ENCODE measurements at places on chromosomes 13 and 19.

DNA sequence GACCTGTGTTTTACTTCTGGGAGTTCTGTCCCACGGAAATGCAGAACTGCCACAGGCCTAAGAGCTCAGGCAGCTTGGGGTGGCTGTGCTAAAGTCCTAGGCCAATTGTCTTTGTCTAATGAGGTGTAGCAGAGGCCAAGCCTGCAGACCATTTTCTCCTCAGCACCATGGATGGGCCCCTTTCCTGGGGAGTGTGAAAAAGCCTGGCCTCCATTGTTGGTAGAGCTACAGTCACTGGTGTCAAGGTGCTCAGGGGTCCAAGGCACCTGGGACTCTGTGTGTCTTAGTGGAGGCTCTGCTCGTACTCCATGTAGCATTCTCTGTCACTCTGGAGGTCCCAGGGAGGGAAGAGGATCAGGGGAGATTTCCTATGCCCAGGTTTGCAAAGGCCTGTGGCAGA, 329.6 kb downstream of the SLITRK5 start:
- no peak for DNase-seq

DNA sequence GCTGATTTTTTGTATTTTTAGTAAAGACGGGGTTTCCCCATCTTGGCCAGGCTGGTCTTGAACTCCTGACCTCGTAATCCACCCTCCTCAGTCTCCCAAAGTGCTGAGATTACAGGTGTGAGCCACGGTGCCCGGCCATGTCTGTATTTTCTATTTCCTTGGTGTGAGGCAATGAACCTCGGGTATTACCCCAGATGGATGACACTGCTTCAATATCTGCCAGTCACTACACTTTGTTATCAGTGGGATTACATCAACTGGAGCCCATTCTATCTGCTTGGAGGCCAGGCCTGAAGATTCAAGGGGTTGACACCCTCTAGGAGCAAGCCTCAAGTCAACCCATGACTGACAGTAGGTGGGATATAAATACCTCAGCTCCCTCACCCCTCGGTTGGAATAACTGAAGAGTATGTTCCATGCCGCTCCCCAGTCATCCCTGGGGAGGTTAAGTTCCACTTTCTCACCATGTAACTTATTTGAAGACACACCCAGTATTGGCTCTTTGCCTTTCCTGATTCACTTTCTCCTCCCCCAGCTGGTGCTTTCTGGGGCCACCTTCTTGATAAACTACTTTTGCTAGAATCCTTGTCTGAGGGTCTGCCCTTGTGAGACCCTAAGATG, 992 bp upstream of the ADGRE1 start:
- DNase-seq, result no peak

DNA sequence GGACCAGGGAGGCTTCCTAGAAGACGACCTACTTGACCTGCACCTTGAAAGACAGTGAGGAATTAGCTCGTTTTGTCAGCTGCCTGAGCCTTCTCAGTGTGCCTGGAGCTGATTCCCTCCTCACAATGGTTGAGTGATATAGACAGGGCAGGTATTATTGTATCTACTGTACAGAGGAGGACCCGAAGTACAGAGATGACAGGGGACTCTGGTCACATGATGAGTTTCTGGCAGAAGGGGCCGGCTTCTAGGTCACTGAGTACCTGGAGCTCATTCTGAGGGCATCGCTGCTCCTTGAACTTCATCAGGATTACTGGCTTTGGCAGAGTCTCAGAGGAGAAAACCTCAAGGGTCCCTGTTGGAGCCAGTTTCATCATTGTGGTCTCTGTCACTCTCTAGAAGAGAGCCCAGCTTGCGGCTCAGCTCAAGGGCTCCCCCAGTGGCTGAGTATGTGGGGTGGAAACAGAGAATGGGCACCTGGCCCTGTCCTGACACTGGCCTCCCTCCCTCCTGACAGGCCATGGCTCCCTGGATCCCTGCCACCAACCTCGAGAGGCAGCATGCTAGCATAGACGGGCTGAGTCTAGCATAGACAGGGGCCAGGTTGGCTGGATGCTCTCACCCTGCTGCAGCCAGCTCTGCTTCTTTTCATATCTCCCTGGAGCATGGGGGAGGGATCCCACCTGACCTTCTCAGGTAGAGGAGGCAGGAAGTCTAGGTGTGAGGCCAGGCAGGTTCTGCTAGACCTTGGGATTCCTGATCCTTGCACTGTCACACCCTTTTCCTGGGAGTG, 38.7 kb downstream of the NFIX start:
- no peak for DNase-seq

- no peak for DNase-seq
Observed at GRCh38 chr13:72316716-72317115, 410.7 kb downstream of the MZT1 start.

- DNase-seq, result no peak
Observed at GRCh38 chr13:29428310-29429181, 166.9 kb downstream of the SLC7A1 start.

DNA sequence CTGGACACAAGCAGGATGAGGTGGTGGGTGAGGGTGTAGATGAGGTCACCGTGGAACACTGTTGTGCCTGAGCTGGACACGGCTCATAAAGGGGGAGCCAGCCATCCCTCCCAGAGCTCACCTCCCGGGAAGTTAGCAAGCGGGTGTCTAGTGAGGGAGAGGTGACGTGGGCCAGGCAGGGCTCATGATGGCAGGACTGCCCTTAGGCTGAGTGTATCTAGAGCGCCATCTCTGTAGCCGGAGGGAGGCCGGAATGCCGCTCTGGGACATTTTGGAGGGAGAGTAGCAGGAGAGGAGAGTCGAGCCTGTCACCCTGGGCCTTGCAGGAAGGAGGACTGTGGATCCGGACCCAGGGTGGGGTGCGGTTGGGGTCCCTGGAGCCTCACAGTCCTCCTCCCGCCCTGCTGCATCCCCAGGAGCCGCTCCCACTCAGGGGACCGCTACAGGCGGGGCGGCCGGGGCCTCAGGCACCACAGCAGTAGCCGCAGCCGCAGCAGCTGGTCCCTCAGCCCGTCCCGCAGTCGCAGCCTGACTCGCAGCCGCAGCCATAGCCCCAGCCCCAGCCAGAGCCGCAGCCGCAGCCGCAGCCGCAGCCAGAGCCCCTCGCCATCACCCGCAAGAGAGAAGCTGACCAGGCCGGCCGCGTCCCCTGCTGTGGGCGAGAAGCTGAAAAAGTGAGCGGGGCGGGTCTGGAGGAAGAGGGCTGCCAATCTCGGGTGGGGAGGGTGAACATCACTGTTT, 9.2 kb downstream of the ZNF296 start:
- DNase-seq, result no peak

DNA sequence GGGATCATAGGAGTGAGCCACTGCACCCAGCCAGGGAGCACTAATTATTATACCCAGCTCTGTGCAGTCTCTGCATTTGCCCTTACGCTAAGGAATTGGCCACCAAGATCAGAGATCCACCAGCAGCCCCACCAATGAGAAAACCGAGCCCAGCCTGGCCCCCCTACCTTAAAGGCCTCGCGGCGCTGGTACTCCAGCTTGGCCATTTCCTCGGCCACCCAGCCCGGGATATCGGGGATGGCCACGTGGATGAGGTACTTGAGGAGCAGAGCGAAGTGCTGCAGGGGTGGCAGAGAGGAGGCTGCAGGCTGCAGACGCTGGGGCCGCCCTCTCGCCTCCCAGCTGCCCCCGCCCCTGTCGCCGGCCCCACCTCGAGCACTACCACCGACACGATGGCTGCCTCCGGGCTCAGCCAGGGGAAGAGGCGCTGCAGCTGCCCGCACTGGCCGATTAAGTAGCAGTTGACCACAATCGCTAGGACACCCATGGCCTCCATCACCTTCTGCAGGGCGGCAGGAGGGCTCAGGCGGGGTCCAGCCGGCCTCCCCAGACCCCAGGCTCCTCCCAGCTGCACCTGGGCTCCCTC, 7.5 kb downstream of the ANO8 start:
- no peak for DNase-seq

DNA sequence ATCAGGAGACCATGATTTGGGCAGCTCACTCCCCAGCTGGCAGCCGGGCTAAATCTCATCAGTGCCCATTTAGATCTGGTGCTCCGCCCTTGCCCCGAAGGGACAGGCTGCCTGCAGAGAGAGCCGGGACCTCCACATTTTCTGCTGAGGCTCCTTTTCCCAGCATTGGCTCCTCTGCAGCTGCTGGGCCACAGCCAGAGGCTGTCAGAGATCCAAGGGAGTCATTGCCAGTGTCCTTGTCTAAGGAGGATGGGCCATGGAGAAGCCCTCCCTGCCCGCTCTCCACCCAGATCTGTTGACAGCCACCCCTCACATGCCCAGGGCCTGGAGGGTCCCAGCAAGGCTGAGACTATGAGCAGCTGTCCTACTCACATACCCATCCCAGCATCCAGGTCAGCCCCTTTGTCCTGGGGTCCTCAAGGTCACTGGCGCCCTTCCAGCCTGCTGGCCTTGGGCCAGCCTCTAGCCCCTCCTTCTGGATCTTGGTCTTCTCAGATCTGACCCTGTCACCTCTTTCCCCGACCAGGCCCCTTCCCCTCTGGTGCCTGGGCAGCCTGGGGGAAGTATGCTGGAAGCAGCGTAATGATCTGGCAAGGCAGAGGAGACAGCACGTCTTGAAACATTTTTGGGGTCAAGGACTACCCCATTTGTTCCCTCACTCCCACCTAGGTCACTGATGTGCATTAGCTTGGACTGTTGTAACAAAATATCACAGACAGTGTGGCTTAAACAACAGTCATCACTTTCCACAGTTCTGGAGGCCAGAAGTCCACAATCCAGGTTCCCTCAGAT, 7.9 kb downstream of the PIN1 start:
- DNase-seq, result no peak

GRCh38 chr13:47256618-47257017, 359.8 kb upstream of the HTR2A start:
- no peak for DNase-seq

DNA sequence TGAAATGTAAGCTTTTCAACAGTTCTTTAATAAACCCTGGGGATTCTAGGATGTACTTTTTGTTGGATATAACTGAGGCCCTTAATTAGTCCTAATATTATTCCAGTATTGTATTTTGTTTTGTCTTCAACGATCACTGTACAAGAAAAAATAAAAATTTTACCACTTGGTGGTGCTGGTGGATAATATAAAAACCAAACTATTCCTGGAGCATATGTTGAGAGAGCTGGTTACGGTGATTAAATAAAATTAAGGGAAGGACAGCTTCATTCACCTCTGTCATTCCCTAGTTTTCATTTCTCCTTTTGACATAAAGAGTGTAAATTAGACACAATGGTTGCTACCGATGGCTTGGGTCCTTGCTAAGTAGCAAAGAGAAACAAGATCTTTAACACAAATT, 598.6 kb upstream of the PCDH20 start:
- DNase-seq, result no peak

DNA sequence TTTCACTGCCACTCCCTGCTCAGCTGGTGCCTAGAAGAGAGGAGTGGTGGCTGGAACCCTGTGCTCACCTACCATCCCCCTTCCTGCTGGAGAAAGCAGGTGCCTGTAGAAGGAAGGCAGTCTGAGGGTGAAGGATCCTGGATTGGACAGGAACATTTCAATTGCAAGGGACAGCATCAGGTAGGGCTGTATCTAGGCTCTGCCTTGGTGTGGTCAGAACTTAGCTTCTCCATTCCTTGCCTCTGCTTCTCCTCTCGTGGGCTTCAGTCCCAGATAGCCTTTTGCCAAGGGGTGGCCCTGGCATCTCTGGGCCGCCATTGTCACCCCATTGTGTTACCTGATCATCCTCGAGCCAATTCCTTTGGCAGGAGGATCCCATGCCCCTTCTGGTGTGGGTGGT, 73.2 kb upstream of the KCTD15 start:
- no peak for DNase-seq

GRCh38 chr13:44537248-44537647, 38.9 kb downstream of the TSC22D1 start:
- DNase-seq, result no peak

- no peak for DNase-seq
Observed at GRCh38 chr13:114148521-114148855, 16.1 kb upstream of the RASA3 start.

DNA sequence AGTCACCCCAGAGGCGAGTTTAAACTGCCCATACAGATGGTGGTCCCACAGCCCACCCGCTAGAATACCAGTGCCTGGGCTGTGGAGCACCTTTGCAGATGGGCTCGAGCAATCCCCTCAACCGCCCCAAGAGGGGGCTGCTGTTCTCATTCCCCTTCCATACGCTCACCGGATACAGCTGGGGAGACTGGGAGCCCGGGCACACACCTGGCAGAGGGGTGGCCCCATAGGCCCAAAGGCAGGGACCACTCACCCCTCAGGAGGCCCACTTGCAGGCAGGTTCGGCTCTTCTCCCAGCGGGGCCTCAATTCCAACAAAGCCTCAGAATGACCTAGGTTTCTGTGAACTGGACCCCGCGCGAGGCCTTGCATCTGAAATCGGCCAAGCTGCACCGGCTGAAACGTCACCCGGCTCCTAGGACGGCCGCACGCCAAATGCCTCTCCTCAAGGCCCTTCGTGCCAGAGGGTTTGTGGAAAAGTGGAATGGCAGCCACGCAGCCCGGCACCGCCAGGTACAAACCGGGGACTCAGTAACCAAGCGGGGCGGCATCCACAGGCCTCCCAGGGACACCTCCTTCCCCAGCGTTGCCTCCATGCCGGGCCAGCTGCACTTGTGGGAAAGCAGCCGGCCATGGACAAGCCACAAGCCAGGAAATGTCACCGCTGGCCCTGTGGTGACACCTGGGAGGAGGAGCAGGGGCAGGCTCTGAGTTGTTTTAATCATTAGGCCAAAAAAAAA, 18.7 kb downstream of the MLLT1 start:
- no peak for DNase-seq

GRCh38 chr19:39139305-39139874, 13.8 kb downstream of the PAK4 start:
- DNase-seq, result no peak

DNA sequence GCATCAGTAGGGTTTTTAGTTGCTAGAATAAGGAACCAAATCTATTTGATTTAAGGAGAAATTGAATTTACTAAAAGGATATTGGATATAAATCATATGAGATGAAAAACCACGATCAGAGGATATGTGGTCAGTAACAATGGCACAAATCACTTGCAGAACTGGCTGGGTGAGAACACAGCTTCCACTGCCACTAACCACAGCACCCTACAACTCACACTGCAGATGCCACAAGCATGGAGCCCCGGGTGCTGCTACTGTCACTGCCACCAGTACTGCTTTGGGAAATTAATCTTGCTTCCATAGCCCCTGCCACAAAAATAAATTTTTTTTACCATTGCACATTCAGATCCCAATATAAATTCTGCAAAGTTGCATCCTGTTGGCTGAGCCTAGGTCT, 40.6 kb upstream of the KLF12 start:
- DNase-seq, result no peak

- DNase-seq, result no peak
Observed at GRCh38 chr19:47374876-47375693, 26.0 kb downstream of the DHX34 start.

DNA sequence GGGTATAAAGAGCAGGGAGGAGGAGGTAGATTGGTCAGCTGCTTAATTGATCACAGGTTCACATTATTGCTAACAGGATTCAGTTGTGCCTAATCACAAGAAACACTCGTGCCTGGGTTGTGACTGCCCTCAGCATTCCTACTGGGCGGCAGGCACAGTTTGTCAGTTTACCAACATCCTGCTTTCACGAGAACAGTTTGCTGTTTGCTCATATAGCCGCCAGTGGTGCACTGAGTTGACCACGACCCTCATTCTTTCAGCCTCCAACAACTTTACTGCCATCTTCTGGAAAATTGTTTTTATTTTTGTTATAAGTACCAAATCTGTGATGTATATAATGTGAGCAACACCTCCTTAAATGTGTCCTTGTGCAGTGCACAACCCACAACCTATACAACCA, 16.2 kb upstream of the IFT88 start:
- no peak for DNase-seq

GRCh38 chr19:33300894-33301143, 1.5 kb downstream of the CEBPA start:
- DNase-seq, result no peak

Data from progenitor cell of endocrine pancreas (in vitro differentiated cells).